ENCODE measurements at places on chromosomes 6 and 20.

DNA sequence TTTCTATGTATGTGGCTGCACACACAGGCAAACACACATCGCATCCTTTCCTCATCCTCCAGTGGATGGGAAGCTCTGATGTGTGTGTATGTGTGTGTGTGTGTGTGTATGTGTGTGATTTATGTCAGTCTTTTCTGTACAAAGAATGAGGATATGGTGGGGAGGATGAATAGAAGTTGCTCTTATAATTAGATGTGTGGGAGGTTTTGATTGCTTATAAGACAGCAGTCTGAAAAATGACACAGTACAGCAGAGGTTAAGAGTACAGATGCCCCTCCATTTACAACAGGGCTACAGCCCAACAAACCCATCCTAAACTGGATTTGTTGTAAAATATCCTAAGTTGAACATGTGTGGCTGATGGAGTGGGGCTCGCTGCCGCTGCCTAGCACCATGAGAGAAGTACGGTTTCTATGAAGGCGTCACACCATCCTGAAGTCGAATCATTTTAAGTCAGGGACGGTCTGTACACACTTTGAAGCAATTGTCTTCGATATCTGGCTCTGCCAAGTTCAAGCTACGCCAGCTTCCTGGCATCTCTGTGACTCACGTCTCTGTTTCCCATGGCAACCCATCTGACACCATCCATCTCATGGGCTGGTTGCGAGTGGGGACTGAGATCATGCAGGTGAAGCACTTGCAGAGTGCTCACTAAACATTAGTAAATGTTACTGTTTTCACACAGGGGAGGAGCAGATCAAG lies 252.6 kb downstream of the MYLK4 start:
- DNase-seq, result no peak

DNA sequence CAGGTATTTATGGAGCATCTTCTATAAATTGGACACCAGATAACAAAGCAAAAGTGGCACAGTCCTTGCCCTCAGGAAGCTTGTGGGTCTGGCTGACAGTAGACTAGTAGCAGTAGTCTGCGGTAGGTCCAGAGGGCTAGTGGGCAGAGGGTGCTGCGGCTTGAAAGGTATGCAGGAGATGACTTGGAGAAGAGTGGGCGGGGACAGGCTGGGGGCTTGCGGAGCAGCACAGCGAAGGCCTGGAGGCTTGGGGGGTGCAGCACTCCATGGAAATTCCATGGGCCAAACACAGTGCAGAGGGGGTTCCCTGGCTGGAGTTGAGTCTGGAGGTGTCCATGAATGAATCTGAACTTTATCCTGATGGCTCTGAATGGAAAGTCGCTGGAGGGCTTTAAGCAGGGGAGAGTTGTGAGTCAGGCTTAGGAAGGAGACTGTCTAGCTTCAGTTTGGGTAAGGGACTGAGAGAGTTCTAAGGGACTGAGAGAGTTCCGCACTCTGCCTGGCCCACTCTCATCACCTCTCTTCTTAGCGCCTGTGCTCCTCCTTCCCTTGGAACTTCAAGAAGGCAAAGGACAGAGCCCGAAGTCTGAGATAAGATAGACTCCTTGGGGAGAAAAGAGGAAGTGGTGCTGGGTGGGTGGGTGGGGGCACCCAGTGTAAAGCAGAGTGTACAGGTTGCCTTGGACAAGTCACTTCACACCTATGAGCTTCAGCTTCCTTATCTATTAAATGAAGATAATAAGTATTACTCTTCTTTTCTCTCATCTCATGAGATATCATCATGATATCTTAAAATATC lies 8.8 kb downstream of the PKIG start:
- DNase-seq, result no peak

- DNase-seq, result no peak
Measured at GRCh38 chr6:118913161-118913560, 19.2 kb downstream of the ASF1A start.

DNA sequence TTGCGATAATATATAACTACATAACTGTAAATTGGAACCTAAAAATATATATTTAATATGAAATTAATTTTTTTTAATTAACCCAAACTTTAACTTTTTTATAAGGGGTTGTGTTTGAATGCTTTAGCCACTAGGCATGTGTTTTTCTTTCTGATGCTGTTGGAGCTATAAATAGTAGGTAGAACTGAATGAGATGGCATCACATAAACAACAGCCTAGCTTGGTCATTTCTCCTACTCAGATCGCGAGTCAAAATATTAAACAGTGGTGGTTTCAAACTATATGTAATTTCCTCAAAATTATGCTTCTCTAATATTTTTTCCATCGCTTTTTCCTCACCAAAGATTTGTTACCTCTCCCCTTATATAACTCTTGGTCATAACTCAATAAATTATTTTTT lies 243.2 kb downstream of the ARID1B start:
- no peak for DNase-seq

- DNase-seq, result no peak
Measured at GRCh38 chr6:93341900-93342613, 77.3 kb downstream of the EPHA7 start.

DNA sequence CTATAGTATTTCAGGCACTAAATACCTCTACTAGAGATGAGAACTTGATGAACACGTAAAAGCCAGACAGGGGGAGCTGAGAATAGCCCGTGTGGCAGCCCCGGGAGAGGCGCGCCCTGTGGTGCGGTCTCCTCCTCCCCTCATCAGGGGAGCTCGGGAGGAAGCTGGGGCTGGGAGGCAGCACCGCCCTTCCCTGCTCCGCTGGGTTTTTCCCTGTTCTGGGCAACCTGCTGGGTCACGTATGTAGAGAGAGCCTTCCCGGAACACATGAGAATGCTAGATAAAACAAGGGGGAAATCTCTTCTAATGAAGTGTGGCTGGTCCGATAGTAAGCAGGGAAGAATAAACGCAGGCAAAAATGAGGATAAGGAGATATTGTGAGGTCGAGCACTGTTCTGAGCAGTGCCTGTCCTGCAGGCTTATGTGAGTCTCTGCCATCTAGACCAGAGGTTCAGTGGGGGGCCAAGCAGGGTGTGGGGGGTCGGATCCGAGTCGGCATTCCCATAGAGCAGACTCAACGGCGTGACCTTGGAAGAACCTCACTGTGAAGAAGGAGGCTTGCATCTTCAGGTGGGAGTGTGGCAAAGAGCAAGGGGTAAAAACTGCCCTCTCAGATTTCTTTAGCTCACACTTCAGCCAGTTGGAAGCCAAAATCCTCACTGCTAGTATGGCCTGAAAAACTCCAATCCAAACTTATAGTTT lies 13.4 kb upstream of the RPS6KA2 start:
- no peak for DNase-seq

GRCh38 chr20:63533871-63534393 lies 3.2 kb downstream of the PTK6 start:
- DNase-seq, result no peak

- no peak for DNase-seq
Measured at GRCh38 chr6:109236115-109237076, 141.1 kb downstream of the CEP57L1 start.

GRCh38 chr20:22098511-22098910 lies 393.0 kb downstream of the PAX1 start:
- no peak for DNase-seq

DNA sequence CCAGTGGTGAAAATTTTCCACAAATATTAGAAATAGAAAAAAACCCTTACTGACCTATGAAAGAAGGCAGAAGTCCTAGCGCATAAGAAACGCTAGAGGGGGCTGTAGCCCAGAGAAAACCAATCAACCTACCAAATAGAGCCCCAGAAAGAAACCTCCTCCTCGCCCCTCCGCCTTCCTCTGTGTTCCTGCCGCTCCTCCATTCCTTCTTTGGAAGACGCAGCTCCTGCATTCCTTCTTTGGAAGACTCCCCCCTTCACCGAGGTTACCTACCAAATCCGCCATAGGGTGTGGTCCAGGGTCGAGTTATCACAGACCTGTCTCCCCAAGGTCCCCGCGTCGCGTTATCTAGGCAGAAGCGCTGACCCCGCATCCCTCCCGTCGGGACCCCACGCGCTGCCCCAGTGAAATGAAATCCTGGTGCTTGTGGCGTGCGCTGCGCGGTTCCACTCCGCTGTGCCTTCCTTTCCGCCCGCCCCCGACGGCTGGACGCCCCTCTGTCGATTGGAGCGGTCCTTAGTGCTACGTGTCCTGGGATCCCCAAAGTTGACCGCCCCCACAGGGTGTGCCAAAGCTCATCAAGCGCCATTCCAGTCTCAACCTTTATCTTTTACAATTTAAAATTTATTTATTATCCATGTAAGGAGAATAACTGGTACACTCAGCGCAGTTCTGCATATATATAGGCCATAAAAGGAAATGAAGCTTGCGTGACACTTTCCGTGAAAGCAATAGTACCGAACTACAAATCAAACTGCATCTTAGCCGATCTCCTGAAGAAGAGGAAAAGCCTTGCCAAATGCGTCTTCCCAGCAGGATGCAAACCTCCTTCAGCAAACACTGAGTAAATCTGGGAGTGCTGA lies 13.0 kb downstream of the RPP21 start:
- DNase-seq, result no peak

- no peak for DNase-seq
Measured at GRCh38 chr20:20009784-20010253, 7.3 kb upstream of the NAA20 start.

- no peak for DNase-seq
Measured at GRCh38 chr20:61948586-61949362, 116.9 kb downstream of the TAF4 start.

- DNase-seq, result no peak
Measured at GRCh38 chr20:53408691-53409446, 184.8 kb downstream of the ZNF217 start.

- DNase-seq, result no peak
Measured at GRCh38 chr6:98366371-98366770, 468.0 kb upstream of the POU3F2 start.
